ENCODE measurements at places on chromosomes 7 and 10.

- DNase-seq: no peak
These were observed 19.6 kb upstream of the INPP5A start for GRCh38 chr10:132517951-132518521.

DNA sequence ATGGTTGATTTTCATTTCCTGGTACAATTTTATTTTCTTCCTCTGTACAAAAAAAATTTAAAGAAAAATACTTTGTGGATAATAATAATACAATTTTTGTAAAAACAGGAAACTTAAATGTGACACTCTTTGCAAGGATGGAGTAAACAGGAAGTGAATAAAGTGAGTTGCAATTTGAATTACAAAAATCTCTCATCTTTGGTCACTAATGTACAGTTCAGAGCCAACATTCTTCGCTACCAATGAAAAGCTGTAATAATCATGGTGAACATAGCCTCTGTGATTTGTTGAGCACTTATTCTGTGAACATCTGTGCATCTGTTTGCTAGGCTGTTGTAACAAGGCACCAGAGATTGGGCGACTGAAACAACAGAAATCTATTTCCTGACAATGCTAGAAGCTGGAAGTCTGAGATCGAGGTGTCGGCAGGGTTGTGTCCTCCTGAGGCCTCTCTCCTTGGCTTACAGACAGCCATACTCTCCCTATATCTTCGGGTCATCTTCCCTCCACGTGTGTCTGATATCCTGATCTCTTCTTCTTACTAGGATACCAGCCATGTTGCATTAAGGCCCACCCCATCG is 295.3 kb upstream of the KLF6 start:
- no peak for DNase-seq

GRCh38 chr10:89668386-89669071 is 23.5 kb upstream of the PANK1 start:
- DNase-seq: no peak

DNA sequence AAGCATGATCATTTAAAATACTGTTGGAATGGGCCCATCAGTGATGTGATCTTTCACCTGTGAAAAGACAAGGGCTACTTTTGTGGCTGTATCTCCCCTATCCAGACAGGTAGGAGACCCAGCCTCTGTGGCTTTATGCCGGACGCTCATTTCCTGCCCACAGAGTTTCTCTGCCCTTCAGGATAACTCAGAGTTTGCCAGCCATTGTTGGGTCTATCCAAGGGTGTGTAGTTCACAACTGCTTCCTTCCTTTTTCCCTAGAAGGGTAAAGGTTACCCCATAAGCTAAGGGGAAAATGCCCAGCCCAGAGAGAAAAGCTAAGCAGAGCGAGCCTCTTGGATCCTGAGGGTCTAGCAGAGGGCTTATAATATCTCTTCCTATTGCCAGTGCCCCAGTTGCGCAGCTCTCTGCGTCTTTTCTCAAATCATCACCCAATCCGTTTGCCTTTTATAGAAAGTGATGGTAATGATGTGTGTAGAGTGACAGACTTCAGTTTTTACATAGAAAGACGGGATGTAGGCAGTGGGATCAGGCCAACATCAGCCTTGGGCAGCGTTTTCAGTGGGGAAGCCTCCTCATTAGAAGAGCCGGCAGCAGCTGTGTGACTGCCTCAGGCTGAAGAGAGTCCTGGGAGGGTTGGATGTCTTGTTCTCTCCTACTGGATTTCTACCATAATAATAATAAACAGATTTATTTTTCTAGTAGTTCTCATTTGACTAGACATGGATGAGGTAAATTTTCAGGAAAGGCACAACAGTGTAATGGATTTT is 80.5 kb downstream of the MET start:
- DNase-seq: no peak

- DNase-seq: no peak
These were observed 108.5 kb upstream of the SFMBT2 start for GRCh38 chr10:7519351-7519750.

DNA sequence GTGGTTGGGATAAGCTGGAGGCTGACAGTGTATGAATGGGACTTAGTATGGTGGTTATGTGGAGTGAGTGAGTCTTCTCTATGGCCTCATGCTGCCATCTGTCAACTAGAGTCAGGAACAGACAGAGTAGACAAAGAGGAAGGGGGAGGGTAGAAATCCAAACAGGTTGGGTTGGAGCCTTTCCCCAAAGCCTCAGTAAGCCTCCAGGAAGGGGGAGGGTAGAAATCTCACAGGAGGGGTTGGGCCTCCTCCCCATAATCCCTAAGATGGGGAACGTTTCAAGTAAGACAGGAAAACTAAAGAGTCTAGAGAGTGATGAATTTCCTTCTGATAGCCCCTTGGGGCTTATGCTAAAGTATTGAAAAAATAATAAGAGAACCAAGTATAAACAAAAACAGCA is 2.0 kb upstream of the AKR1B15 start:
- no peak for DNase-seq

DNA sequence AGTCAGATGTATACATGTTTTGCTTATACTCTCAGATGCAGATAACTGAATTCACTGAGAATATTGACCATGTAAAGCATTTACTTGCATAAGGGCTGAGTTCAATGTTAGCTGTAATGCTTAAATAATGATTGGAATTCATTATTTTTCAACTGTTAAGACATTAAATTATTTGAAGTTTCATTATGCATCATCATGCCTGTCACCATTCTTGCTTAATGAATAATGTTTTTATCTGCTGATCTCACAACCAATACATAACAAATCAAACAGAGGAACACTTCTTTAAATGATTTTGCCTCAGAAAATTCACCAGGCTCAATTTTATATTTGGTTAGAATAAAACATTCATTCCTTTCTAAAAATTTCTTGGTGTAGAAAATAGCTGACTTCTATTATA is 233.4 kb downstream of the GPR37 start:
- no peak for DNase-seq

DNA sequence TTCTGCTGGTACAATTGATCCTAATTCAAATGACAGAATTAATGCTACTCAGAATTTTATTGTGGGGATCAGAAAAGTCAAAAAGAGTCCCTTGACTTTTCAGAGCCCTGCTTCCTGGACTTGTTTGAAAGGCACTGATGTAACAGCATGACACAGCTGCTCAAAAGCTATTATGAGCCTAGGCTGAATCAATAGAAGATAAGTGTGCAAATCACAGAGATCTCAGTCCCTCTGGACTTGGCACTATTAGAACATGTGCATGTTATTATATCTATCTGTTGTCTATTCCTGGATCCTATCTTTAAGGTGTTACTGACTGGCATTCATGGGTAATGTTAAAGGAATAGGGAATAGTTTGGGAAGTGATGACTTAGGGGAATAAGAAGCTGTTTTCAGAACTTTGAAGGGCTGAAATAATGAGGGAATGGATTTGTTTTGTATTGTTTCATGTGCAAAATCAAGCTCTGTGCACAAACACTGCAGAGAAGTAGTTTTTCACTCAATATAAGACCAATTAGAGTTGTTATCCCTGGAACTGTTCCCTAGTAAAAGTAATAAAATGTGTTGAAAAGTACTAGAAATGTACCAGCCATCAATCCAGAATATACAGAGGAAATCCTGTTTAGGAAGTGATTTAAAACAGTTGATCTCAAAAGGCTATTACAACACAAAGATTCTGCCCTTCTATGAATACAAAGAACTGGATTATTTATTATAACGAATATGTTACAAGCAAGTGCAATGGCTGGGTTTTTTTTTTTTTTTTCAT is 814.9 kb upstream of the C7orf33 start:
- no peak for DNase-seq

Data from posterior cingulate gyrus (tissue), 11 donors.